Lung (tissue), 17 donors: ENCODE measurements at places on chromosomes 1 and 21. TPM values are rescaled to one million over a fixed set of nuclear protein-coding genes. Genes with fewer than 3 reads are reported as not detected.

Gene RGS4
- total RNA-seq: 0.43 TPM

Gene C1orf116
- 123 TPM for total RNA-seq

Gene PEAR1
- total RNA-seq: 15.1 TPM

- DNase-seq: no peak
These were observed 103.7 kb downstream of the COQ8A start for GRCh38 chr1:227043755-227044154.

- no peak for DNase-seq
These were observed 33.6 kb downstream of the LRRN2 start for GRCh38 chr1:204651843-204652421.

DNA sequence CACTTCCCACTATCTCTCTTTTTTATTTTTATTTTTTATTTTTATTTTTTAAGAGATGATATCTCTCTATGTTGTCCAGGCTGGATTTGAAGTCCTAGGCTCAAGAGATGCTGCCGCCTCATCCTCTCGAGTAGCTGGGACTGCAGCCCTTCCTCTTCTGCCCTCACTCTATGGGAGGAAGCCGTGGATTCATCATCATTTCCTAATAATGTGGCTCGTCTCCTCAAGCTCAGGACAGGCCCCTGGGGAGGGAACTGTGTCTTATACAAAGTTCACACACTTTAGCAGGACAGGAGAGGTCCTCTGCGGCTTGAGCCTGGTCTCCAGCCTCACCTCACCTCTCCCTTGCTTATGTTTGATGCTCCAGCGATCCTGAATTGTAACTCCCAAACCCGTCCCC is 16.5 kb upstream of the IFFO2 start:
- DNase-seq: no peak

DNA sequence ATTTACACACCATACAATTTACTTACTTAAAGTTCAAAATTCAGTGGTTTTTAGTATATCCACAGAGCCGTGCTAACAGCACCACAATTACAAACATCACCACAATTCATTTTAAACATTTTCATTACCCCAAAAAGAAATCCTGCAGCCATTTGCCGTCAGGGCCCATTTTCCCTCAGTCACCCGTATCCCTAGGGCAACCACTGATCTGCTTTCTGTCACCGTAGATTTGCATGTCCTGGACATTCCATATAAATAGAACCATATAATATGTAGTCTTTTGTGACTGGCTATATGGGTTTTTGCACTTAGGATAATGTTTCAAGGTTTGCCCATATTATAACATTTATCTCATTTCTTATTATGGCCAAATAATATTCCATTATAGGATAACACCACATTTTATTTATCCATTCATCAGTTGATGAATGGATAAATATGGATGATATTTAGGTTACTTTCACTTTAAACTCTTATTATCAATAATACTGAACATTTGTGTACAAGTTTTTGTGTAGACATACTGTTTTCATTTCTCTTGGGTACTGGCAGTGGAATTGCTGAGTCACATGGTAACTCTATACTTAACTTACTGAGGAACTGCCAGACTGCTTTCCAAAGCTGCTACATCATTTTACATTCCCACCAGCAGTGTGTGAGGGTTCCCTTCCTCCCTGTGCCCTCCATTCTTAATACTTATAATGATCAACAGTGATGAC is 68.9 kb downstream of the ST3GAL3 start:
- no peak for DNase-seq

DNA sequence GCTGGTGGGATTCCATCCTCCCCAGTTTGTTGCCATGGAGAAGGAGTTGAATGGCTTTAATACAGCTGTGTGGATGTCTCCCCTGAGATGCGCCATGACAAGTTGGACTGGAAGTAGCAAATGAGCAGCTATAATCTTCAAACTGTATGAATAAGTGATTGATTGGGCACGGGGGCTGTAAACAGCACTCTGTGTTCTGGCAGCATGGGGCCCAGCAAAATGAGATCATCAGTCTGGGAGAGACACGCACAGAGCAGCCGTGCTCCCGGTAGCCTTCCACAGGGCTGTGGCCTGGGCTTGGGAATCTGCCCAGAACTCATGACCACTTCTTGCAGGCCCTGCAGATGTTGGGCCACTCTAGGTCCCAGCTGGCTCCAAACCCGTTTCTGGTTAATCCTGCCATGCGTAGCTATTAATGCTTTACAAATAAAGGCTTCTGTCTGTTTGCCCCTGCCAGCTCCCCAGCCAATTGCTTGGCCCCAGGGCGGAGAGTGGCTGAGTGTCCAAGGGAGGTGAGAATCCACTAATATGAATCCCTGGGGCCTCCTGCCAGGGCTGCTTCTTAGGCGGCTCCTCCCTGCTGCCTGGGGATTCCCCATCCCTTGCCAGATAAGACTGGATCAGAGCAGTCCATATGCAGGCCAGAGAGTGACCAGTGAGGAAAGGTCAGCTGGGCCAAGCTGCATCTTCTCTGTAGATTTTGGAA is 642.9 kb downstream of the AJAP1 start:
- DNase-seq: no peak

DNA sequence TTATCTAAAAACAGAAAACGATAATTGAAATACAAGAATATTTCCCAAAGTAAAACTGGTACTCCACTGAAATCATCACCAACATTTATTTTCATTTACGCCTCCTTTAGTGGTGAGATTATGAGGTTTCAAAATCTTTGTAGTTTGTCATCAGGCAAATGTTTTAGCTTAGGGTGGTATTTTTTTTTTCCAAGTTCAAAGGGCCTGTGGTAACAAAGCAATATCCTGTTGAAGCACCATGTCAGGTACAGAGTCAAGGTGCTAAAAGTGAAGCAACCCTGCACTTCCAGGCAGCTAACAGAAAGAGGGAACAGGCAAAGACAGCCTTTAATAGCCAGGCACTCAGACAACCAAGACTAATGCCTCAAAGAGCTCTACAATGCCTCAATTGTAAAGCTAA is 89.2 kb downstream of the JAK1 start:
- DNase-seq: no peak
